DMS53 (cell line): ENCODE measurements at places on chromosomes 5 and 9.
A peak's percentile ranks its signal among the peaks of the same experiment; 100 is the strongest.

GRCh38 chr9:132630116-132630515 is 39.7 kb downstream of the DDX31 start:
- DNase-seq, result no peak

- DNase-seq, result no peak
Measured at GRCh38 chr5:53426512-53426830, 54.0 kb upstream of the FST start.

DNA sequence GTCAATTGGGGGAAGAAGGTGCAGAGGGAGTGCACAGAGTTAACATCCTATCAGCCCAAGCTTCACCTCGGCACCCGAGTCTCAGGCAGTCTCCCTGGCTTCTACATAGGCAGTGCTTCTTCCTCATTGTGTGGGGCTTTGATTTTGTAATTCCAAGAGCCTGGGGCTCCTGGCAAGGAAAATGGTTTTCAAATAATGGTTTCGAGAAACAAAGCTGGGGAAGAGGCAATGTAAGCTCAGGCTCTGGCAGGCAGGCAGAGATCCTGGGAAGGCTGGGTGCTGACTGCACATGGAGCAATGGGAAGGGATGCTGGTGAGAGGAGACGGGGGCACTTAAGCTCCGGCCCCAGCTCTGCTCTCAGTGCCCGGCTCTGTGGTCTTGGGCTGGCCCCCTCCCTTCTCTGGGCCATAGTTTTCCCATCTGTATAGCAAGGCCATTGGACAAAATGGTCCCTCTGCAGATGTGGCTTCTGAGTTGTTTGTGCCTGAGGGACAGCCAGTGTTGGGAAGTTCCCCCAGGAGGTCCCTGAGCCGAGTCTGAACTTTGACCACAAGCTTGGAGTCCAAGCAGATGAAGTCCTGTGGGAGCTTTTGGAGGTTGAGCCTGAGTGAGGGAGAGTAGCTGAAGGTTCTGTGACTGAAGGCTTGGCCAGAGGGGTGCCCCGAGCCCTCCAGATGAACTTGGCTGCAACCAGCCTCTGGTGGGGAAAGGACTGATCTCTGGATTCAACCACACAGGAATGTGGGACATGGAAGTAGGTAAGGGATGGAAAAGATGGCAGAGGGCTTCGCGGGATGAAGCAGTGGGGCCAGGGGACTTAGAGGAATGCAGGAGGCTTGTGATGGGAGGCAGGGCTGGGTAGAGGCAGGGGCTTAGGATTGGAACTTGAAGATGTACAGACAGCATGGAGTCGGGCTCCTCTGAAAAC is 28.5 kb upstream of the IL17B start:
- DNase-seq, result no peak

DNA sequence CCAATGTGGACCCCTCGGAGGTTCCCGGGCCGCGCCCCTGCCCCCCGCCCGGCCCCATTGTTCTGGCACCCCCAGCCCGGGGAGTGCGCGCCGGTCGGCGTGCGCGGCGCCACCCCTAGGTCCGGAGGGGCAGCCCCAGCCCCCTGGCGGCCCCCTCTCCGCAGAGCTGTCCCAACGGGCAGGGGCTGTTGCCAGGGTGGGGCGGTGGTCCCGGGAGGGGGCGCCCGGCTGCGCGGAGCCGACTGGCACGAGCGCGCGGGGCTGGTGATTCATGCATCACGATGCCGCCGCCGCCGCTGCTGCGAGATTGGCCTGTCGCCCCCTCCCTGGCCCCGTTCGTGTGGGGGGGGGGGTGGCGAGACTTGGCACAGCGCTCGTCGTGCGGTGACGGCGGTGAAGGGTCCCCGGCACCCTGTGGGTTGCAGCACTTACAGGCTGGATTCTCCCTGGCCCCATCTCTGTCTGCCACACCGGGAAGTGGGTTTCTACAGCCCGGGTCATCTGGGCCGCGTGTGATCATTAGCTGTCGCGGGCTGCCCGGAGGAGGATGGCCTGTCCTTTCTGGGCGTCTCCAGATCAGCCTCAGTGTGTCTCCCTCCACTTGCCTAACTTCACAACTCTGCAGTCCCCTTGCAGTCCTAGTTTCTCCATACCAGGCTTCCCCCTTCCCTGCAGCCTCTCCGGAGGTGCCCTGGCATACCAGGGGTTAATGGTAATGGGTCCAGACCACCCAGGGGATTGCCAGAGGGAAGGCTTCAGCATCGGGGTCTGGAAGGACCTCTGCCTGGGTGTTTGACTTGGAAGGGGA is 858 bp downstream of the NCS1 start:
- peak; percentile 64 for DNase-seq

DNA sequence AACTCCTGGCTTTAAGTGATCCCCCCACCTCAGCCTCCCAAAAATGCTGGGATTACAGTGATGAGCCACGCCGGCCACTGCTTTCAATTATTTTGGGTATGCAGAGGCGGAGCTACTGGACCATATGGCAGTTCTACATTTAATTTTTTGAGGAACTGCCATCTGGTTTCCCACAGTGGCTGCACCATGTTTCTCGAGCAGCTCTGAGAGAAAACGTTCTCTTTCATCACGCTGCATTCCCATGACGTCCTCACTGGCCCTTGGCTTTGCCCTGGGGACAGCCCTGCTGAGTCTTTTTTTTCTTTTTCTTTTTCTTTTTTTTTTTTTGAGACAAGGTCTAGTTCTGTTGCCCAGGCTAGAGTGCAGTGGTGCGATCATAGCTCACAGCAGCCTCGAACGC is 35.5 kb upstream of the GRHPR start:
- no peak for DNase-seq
